Stimulated activated CD8-positive, alpha-beta memory T cell treated with anti-CD3 and anti-CD28 coated beads, Interleukin-4, amount 100 ng/mL, for 48 hours (primary cell): ENCODE measurements at places on chromosomes 1 and 21.

DNA sequence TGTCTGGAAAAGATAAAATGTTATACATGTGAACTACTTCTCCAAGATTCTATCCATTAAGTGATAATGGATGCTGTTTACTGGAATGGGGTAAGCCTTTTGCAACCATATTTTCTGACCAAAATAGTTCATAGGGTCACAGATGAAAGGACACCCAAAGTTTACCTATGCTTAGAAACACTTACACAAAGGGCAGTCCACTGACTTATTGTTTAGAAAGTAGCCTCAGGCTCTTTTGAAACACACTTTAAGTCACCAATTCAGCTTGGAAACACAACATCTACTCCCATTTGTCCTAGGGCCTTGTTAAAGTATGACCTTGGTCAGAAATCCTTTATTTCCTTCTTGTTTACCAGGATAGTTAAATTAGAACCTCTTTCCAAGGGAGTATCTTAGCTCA, 28.7 kb upstream of the VTCN1 start:
- DNase-seq: no peak

GRCh38 chr1:27605796-27606707, 2.1 kb upstream of the AHDC1 start:
- peak; percentile 75 for DNase-seq

DNA sequence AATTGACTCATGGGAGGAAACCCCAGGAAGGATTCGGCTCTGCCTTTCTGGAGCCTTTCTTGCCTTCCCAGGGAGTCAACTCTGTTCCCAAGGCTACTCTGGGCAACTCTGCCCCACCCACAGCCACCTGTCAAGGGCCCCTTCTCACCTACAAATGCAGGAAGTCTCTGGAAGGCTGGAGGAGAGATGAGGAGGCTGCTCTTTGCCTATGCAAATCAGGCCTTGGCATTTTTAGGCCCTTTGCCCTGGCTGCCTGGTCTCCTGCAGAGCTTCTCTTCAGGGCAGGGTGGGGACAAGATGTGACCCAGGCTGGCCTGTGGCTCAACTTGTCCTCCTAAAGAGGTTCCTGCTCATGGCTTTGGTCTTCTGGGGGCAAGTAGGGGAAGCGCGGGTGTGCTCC, 5.4 kb downstream of the SLC6A9 start:
- no peak for DNase-seq

DNA sequence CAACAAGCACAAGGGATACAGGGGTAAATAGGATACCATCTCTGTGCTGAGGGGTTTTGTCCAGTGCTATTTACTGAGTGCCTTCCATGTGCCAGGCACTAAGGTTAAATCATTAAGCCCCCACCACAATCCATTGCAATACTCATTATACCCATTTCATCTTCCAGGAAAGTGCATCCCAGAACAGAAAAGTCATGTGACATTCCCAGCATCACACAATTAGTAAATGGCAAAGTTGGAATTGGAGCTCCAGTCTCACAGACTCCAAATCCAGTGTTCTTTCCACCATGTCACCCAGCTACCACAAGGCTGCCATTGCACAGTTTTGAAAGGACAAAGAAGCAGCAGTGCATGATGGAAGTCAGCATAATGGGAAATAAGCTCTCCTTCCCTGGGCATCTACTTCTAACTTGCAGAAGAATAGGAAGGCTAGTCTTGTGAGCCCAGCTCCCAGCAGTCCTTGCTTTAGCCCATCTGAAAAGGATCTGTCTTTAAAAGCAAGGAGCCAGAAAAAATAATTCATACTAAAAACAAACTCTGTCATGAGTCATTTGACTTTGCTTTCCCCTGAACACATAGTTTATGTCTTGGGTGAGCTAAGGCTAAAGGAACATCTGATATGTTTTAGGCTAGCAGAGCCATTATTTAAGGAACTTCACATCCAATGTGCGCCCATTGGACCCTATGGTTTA, 111.4 kb upstream of the HOOK1 start:
- DNase-seq: no peak

DNA sequence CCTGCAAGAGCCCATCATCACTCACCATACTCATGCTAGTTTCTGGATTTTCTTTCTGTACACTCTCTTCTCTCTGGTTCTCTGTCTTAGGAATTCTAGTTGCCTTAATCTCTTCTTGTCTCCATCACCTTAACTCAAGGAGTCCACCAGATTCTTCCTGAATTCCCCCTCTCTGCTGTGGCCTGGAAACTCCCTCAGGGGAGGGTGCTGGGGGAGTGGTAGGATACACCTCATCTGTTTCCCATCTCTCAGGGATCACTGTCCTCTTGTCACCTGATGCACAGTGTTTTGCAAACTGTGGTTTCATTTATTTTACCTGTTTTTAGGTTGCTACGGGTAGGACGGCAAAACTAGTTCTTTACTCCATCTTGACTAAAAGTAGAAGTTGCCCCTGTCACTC, 6.6 kb upstream of the GNG12 start:
- DNase-seq: no peak

- no peak for DNase-seq
Measured at GRCh38 chr1:202671399-202671798, 38.9 kb downstream of the SYT2 start.

- no peak for DNase-seq
Measured at GRCh38 chr1:108653431-108654105, 7.3 kb downstream of the HENMT1 start.

GRCh38 chr1:32393832-32394140, 455 bp downstream of the BSDC1 start:
- DNase-seq: peak; percentile 58

DNA sequence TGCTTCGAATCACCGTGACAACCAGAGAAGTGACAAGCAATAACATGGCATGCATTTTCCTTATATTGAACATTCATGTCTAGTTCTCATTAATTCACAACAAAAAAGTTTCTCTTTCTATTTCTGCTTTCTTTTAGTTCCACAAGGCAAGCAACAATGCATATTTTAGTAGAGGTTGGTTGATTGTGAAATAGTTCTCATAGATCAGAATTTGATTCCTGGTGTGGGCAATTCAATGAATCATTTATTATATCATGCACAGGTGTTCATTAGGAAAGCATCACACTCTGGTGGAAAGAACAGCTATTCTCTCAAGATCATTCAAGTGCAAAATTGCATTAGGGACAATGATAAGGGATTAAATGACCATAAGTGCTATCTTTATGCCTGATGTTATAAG, 980.9 kb downstream of the BRINP3 start:
- no peak for DNase-seq

DNA sequence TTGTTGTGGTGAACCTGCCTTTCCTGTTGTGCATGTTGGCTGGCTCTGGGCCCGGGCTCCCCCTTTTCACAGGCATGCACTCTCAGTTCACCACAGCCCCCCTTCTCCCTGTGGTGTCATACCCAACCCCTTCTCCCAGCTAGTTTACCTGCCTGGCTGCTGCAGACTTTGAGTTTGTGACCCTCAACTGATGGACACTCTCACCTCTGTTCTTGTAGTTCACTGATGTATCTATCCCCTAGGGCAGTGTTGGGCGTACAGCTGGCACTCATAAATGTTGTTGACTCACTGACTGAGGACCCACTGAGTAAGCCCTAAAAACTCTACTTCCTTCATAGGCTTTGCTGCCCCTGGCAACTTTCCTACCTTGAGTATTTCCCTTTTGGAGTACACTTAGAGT, 54.9 kb downstream of the WDR64 start:
- DNase-seq: no peak

GRCh38 chr1:66729523-66729922, 22.7 kb upstream of the DYNLT5 start:
- DNase-seq: no peak

GRCh38 chr1:52402860-52403240, 1.4 kb downstream of the ORC1 start:
- DNase-seq: no peak

GRCh38 chr21:45482899-45483821, 59.1 kb downstream of the SLC19A1 start:
- peak; percentile 66 for DNase-seq

GRCh38 chr1:156430303-156430702, 61.3 kb downstream of the RHBG start:
- no peak for DNase-seq

DNA sequence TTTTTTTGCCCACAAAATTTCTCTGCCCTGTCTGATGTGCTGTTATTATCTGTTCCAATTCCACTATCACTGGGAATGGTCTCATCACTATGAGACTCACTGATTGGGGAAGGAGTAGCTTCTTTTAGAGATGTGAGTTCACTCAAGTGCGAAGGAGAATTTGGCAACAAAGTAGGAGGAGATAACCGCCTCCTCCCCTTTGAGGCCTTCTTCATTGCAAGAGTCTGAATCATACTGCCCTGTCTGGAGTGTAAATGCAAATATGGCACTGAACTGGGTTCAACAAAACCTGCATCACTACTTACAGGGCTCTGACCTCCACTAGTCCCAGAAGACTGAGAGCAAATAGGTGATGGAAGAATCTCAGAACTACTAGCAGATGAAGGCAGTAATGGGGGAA, 83.4 kb downstream of the ASH1L start:
- DNase-seq: no peak

- no peak for DNase-seq
Measured at GRCh38 chr21:43726686-43727518, 8.0 kb downstream of the PDXK start.

DNA sequence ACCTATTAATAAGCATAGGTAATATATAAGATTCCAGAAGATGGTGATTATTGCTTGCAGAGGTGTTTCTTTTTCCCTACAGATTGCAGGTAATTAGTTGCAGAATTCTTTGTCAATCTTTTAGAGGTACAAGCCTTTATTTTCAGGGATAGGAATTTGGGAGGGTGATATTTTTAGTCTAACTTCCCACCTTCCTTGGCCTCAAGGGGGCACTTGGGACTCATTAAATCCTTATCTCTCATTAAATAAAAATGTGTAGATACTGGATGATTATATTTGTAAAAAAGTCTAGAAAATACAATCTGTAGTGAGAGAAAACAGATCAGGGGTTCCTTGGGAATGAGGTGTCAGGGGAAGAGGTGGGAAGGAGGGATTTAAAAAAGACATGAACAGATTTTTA, 179.2 kb downstream of the PATJ start:
- no peak for DNase-seq

- DNase-seq: no peak
Measured at GRCh38 chr1:187938092-187938491, 1109.3 kb downstream of the PLA2G4A start.

DNA sequence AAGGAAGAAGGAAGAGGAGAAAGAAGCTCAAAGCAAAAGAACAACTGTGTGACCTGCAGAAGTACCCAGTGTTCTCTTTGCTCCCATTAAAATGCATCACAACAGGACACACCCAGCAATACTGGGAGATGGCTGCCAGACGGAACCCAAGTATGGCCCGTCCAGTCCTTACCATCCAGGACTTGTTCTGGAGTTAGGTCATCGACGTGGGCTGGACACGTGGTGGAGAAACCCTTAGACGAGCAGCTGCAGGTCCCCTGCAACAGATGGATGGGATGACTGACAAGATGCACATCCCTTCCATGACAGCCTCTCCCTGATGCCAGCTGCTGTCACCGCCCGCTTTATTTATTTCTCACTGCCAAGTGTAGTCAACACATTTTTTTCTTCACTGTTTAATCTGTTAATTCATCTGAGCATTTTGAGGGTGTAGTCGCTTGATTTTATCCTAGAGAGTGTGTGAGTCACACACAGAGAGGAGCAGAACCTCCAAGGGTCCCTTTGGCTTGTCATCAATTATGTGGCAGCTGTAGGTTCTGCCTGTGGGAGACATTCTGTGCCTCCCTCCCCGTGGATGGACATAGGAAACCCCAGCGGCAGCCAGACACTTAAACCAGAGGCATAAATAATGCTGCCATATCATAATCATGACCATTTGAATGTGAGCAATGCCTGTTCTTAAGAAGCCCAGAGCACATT, 80.9 kb downstream of the ABCA4 start:
- DNase-seq: no peak

GRCh38 chr1:1883092-1883873, 7.6 kb downstream of the GNB1 start:
- no peak for DNase-seq

- DNase-seq: no peak
Measured at GRCh38 chr1:51634618-51635017, 17.7 kb downstream of the OSBPL9 start.

- DNase-seq: no peak
Measured at GRCh38 chr1:188444526-188444925, 1615.8 kb downstream of the PLA2G4A start.

- DNase-seq: peak; percentile 44
Measured at GRCh38 chr1:228647523-228648444, 87.5 kb upstream of the RHOU start.

GRCh38 chr1:43671193-43671592, 21.2 kb downstream of the KDM4A start:
- no peak for DNase-seq

DNA sequence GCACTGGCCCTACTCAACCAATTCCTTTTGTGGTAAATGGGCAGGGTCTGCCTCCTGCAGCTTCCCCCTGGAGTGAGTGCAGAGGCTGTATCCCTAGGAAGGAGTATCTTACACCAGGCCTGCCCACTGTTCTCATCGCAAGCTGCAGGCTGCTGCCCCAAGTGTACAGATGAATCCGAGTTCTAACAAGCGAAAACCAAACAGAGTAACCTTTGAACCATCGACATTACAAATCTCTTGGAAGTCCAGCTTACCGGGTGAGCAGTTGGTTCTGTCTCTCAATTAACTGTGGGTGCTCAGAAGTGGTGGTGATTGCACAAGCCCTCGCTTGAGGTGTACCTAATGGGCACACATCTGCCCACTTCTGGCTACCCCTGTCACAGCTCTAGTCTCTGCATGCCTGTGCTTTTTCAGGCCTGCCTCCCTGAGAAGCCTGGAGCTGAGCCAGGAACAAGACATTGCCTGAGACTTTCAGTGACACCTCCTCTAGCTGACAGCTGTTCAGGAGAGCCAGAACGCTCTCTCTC, 22.7 kb downstream of the INAVA start:
- DNase-seq: no peak

- no peak for DNase-seq
Measured at GRCh38 chr1:1354271-1355247, 3.8 kb downstream of the MXRA8 start.

DNA sequence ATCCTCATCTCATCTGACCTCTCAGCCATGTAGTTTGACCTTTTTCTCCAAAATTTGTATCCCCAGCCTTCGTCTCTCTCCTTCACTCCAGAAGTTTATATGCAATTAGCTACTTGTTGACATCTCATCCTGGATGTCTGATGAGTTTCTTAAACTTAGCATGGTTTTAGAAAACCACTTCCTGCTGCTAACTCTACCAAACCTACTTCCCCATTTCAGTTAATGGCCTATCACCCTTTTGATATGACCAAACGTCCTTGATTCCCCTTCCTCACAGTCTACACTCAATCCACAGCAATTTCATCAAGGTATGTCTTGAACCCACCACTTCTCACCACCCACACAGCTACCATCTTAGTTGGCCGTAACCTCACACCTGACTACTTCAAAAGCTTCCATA, 121.9 kb downstream of the LRRC40 start:
- no peak for DNase-seq

DNA sequence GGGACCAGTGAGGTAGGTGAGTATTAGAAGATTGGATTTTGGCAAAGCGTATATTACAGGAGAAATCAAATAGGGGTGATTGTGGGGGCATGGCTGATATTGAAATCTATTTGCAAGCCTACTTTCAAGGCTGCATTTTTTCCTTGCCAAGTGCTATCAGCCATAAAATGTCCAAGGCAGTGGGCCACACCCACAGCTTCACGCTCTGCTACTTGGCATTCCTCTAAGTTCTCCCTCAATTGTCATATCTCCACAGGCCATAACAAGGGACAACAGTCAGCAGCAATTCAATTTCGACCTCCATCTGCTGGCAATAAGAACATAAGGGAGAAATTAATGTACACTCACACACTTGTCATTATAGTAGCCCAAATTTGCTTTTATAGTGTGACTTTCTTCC, 667.1 kb upstream of the PKN2 start:
- DNase-seq: no peak
